ENCODE measurements at places on chromosomes 1 and 21.

DNA sequence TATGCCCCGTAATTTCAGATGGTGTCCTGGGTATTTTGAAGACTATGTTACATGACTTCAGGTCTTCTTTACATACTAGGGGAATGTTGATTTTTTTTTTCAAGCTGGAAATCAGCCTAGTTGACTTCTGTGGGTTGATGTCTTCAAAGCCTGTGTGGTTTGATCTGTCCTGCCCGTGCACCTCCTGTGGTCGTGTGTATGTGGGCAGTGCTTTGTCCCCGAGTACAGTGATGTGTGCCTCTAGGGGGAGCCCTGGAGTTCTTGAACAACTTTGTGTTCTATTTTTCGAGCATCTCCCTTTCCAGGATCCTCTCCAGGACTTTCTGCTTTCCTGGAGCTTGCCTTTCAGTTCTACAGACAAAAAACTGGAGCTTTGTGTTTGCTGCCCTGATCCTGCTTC, 28.9 kb downstream of the OBSCN start:
- peak; percentile 43 for ATAC-seq

- no peak for ATAC-seq
Observed at GRCh38 chr1:184752656-184753055, 2.0 kb downstream of the EDEM3 start.

GRCh38 chr1:57747818-57748217, 324.0 kb upstream of the DAB1 start:
- no peak for ATAC-seq

DNA sequence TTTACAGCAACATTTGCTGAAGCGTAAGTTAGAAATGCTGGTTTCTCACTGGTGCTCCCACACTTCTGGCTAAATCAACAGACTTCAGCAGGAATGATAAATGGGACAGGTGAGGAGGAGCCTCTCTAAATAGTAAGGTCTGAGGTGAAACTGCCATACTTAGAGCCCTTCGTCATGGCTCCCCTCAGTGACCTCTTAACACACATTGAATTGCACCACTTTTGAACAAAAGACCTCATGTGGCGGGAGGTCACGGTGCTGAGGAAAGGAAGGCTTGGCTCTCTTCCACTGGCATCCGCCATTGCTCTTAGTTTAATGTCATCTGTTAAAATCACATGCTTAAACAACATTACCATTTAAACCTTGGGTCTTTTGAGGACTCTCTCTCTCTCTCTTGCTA, 3.4 kb downstream of the MAP3K7CL start:
- ATAC-seq = no peak

- no peak for ATAC-seq
Observed at GRCh38 chr1:93967306-93967705, 58.1 kb upstream of the GCLM start.

- ATAC-seq = peak; percentile 60
Observed at GRCh38 chr1:183293241-183293640, 107.2 kb downstream of the LAMC2 start.

All from esophagus mucosa (tissue), 1 donor.